ENCODE measurements at places on chromosomes 7 and 10. TPM values are rescaled to one million over a fixed set of nuclear protein-coding genes. Genes with fewer than 3 reads are reported as not detected.

- H3K36me3 ChIP-seq: no peaks in the 10 kb centered on the region
- no peak overlapping the region for H3K4me3 ChIP-seq
- H3K27ac ChIP-seq: no peak overlapping the region
- no peak for DNase-seq
- H3K4me1 ChIP-seq: peaks cover 6% of the 10 kb centered on the region
- no peaks in the 10 kb centered on the region for H3K27me3 ChIP-seq
These were observed 48.3 kb upstream of the OCM2 start for GRCh38 chr7:98038321-98038720.

DNA sequence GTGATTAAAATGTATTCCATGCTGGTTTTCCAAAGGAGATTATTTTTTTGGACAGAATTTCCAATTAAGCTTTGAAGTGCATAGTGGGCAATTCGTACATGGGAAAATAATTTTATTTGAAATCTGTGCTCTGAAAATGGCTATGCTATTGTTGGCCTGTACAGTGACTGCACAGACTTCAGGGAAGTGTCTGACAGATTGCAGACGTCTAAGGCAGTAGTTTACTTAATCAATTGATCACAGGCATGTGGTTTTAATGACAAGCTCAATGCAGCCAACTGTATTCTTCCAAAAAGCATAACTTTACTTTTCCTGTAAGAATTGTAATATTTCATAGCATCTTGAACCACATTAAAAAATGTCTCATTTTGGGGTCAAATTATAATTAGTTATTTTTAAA lies 102.0 kb downstream of the SEMA3C start:
- H3K4me3 ChIP-seq: no peak overlapping the region
- H3K4me1 ChIP-seq: peaks cover 26% of the 10 kb centered on the region
- no peak for DNase-seq
- no peak overlapping the region for H3K27ac ChIP-seq
- H3K36me3 ChIP-seq: peaks cover 55% of the 10 kb centered on the region
- H3K27me3 ChIP-seq: no peaks in the 10 kb centered on the region

DNA sequence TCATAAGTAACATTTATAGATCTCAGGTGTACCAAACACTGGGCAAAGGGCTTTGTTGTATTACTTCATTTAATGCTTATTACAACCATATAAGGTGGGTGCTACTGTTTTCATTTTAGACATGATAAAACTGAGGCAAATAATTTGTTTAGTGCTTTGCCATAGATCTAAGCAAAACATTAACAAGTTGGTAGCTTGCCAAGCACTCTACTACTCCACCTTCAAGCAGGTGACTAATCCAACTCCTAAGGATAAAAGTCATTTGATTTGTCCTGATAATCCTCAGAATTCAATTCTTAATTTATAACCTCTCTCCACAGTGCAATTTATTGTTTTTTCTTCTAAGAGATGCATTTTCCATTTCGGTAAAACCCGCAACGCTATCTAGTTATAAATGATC lies 646.4 kb downstream of the GRM8 start:
- H3K27ac ChIP-seq: no peak overlapping the region
- H3K4me1 ChIP-seq: no peaks in the 10 kb centered on the region
- H3K27me3 ChIP-seq: no peaks in the 10 kb centered on the region

DNA sequence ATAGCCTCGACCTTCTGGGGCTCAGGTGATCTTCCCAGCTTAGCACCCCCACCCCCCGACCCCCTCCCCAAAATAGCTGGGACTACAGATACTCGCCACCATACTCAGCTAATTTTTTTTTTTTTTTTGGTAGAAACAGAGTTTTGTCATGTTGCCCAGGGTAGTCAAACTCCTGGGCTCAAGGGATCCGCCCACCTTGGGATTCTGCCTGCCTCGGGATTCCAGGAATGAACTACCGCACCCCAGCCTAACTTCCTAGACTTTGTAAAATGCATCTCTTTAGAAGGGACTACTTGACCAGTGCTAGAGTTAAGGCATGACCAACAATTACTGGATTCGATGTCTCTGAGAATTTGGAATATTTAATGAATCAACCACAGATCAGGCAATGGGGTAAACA lies 85.9 kb downstream of the MDFIC start:
- peaks cover 10% of the 10 kb centered on the region for H3K4me1 ChIP-seq
- H3K27ac ChIP-seq: no peak overlapping the region
- no peak for DNase-seq
- no peak overlapping the region for H3K4me3 ChIP-seq

- H3K27ac ChIP-seq: no peak overlapping the region
- no peaks in the 10 kb centered on the region for H3K4me1 ChIP-seq
- DNase-seq: no peak
- H3K36me3 ChIP-seq: no peaks in the 10 kb centered on the region
These were observed 302.0 kb downstream of the TFEC start for GRCh38 chr7:115728518-115728917.

DNA sequence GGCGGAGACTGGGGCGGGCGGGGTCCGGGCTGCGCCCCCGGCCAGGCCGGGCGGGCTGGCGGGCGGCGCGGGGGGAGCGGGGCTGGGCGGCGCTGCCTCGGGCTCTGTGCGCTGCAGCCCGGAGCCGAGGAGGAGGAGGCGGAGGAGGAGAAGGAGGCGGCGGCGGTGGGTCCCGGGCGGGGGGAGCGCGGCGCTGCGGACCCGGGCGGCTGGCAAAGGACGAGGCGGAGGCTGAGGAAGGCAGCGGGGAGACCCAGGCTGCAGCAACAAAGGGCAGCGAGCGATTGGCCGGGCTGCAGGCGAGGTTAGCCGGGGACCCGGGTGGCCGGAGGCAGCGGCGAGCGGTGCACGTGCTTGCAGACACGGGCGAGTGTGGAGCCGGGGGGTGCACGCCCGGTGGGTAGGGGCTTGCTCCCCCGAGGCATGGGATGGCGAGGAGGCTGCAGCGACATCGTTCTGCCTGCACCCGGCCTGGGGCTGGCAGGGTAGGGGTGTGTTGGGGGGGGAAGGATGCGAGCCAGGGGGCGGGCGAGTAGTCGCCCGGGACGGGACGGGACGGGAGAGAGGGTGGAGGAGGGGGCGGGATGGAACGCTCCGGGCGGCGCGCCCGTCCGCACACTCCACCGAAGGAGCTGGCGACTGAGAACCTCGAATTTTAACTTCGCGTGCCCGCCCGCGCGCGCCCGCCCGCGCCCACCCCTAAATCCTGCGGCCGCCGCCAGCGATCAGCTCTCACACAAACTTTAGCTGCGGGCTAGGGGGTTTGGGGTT lies 844 bp upstream of the KAT6B start:
- no peaks in the 10 kb centered on the region for H3K36me3 ChIP-seq
- peak overlapping the region; percentile 95 for H3K27ac ChIP-seq
- H3K4me3 ChIP-seq: peak overlapping the region; percentile 78
- H3K27me3 ChIP-seq: no peaks in the 10 kb centered on the region
- DNase-seq: no peak
- H3K4me1 ChIP-seq: peaks cover 36% of the 10 kb centered on the region

DNA sequence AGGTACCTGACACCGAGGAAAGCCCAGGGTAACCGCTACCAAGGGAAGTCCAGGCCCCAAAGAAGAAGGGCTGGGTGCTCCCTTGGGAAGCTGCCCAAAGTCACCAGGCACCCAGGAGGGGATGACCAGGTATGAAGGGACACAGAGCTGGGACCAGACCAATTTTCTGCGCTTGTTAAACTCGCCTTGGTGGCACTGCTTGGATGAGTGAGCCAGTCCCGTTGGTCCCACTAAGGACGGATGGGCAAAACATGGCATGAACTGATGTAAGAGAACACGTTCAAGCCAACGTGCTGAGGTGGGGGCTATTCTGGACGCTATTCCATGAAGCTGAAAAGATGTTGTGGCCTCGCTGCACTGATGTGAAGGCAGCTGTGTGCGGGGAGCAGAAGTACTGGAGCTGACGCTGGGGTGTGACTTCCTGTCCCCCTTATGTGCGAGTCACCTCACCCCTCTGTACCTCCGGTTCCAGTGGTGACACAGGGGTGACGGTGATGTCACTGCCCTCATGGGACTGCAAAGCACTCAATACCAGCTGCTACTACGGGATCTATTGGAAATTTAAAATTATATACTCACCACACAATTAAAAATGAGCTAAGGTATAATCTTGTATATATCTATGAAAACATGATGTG lies 73.6 kb downstream of the COBL start:
- no peaks in the 10 kb centered on the region for H3K36me3 ChIP-seq
- no peak overlapping the region for H3K4me3 ChIP-seq
- DNase-seq: no peak
- no peaks in the 10 kb centered on the region for H3K4me1 ChIP-seq

GRCh38 chr10:110868981-110869380 lies 2.7 kb upstream of the PDCD4 start:
- H3K4me1 ChIP-seq: peaks cover 50% of the 10 kb centered on the region
- H3K27me3 ChIP-seq: no peaks in the 10 kb centered on the region
- H3K27ac ChIP-seq: peak overlapping the region; percentile 81
- no peak for DNase-seq
- no peak overlapping the region for H3K4me3 ChIP-seq
- H3K36me3 ChIP-seq: peaks cover 12% of the 10 kb centered on the region

- H3K27me3 ChIP-seq: no peaks in the 10 kb centered on the region
- no peaks in the 10 kb centered on the region for H3K36me3 ChIP-seq
- no peak overlapping the region for H3K27ac ChIP-seq
These were observed 40.2 kb upstream of the PROSER2 start for GRCh38 chr10:11782793-11783557.

- H3K27ac ChIP-seq: no peak overlapping the region
- H3K4me3 ChIP-seq: no peak overlapping the region
- no peaks in the 10 kb centered on the region for H3K27me3 ChIP-seq
These were observed 23.8 kb downstream of the DNAJB6 start for GRCh38 chr7:157360483-157361025.

DNA sequence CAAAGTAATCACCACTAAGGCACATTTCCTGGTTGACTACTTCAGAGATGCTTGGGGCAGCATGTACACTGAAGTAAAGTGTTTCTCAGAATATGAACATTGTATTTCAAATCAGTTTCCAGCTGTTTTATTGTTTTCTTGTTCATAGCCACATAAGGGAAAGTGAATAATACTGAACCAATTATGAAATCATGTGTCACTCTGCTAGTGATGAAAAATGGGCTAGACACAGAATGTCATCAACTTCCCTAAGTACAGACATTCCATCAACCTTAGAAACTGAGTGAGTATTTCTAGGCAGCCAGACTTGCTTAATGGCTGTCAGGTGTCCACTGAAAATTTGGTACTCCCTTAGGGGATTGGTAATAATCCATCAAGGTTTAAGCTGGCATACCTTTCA lies 603.5 kb downstream of the ARL4A start:
- no peaks in the 10 kb centered on the region for H3K36me3 ChIP-seq
- peak; percentile 26 for DNase-seq
- H3K27ac ChIP-seq: no peak overlapping the region

DNA sequence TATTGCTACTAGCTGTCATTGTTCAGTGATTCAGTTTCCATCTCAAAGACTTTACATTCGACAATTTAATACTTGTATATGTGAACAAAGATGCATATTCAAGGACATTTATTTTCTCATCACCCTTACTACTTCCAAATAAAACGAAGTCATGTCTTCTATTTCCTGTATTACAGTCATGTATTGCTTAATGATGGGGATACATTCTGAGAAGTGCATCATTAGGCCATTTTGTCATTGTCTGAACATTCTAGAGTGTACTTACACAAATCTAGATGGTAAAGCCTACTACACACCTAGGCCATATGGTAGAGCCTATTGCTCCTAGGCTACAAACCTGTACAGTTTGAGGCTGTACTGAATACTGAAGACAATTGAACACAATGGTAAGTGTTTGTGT lies 6.5 kb downstream of the C10orf95 start:
- H3K4me1 ChIP-seq: no peaks in the 10 kb centered on the region
- H3K27me3 ChIP-seq: no peaks in the 10 kb centered on the region
- no peak for DNase-seq
- no peaks in the 10 kb centered on the region for H3K36me3 ChIP-seq
- H3K4me3 ChIP-seq: no peak overlapping the region

- no peaks in the 10 kb centered on the region for H3K4me1 ChIP-seq
- no peak for DNase-seq
- H3K36me3 ChIP-seq: no peaks in the 10 kb centered on the region
- no peak overlapping the region for H3K4me3 ChIP-seq
- no peak overlapping the region for H3K27ac ChIP-seq
These were observed 54.5 kb downstream of the MACC1 start for GRCh38 chr7:20162665-20163064.

GRCh38 chr10:2791774-2792443 lies 275.4 kb upstream of the PFKP start:
- no peak overlapping the region for H3K4me3 ChIP-seq
- no peak overlapping the region for H3K27ac ChIP-seq
- peaks cover 79% of the 10 kb centered on the region for H3K27me3 ChIP-seq
- DNase-seq: no peak
- no peaks in the 10 kb centered on the region for H3K4me1 ChIP-seq
- H3K36me3 ChIP-seq: no peaks in the 10 kb centered on the region

- no peak for DNase-seq
- H3K4me1 ChIP-seq: peaks cover 20% of the 10 kb centered on the region
- no peak overlapping the region for H3K27ac ChIP-seq
These were observed 133.9 kb downstream of the ANLN start for GRCh38 chr7:36523371-36524101.

GRCh38 chr7:19362099-19362498 lies 216.9 kb upstream of the FERD3L start:
- no peak overlapping the region for H3K4me3 ChIP-seq
- no peak overlapping the region for H3K27ac ChIP-seq
- H3K36me3 ChIP-seq: no peaks in the 10 kb centered on the region
- H3K4me1 ChIP-seq: peaks cover 6% of the 10 kb centered on the region

C10orf67 gene
- total RNA-seq: 0.21 TPM

C10orf143 gene
- 4.9 TPM for total RNA-seq

TMED4 gene
- 49.7 TPM for total RNA-seq

C10orf105 gene
- not detected for total RNA-seq

GARIN1A gene
- total RNA-seq: 2.3 TPM

VSTM2A gene
- not detected for total RNA-seq

Measured in MCF 10A (cell line).